ENCODE measurements at places on chromosomes 3 and 15.

- DNase-seq: no peak
Observed at GRCh38 chr3:40718209-40718608, 193.4 kb downstream of the ZNF621 start.

DNA sequence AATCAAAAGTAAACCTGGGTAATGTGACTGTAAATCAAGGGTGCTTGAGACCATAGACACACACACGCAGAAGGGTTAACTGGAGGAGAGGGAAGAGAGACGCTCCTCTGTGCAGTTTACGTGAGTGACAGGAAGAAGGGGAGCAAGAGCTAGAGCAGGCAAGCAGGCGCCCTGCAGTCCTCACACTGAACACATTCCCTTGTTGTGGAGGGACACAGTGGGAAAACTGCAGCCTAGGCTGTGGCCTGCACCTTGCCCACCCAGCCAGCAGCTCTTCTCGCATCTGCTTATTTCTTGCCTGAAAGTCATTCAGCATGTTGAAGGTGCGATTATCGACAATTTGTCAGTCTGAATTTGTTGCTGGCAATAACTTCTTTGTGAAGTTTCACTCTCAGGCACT is 24.2 kb downstream of the SOX2 start:
- DNase-seq: no peak

DNA sequence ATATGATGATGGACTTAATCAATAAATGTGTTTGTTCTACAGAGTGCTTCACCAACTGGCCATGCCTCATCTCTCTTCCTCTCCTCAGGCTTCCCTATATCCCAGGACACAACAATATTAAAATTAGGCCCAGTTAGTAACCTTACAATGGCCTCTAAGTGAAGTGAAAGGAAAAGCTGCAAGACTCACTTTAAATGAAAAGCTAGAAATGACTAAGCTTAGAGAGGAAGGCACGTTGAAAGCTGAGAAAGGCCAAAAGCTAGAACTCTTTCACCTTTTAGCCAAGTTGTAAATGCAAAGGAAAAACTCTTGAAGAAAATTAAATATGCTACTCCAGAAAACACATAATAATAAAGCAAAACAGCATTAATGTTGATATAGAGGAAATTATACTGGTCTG is 1010.3 kb downstream of the NAALADL2 start:
- no peak for DNase-seq

GRCh38 chr3:50604110-50604621 is 7.4 kb downstream of the CISH start:
- no peak for DNase-seq

GRCh38 chr3:83863380-83863779 is 1095.4 kb upstream of the CADM2 start:
- DNase-seq: no peak

DNA sequence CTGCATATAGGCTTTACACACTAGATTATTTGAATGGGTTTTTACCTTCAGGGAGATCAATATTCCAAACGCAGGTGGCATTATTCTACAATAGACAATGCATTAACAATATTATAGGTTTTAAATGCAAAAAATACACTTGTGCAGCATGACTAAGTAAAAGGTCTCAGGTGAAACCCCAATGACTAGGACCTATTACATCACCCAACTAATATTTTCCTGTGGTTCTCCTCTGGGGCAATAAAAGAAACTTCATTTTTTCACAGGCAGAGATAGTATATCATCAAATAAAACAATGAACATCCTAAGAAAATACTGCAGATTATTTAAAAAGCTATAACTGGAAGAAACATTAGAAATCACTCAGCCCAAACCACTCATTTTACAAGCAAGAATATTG is 375.3 kb downstream of the ROBO1 start:
- no peak for DNase-seq

DNA sequence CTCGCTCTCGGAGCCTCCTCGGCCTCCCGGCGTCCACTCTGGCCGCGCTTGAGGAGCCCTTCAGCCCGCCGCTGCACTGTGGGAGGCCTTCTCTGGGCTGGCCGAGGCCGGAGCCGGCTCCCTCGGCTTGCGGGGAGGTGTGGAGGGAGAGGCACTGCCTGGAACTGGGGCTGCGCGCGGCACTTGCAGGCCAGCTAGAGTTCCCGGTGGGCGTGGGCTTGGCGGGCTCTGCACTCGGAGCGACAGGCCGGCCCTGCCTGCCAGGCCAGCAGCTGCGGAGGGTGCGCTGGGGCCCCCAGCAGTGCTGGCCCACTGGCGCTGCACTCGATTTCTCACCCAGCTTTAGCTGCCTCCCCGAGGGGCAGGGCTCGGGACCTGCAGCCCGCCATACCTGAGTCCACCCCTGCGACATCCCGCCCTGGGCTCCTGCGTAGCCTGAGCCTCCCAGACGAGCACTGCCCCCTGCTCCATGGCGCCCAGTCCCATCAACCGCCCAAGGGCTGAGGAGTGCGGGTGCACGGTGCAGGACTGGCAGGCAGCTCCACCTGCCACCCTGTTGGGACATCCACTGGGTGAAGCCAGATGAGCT is 765.0 kb downstream of the IGSF11 start:
- DNase-seq: no peak

DNA sequence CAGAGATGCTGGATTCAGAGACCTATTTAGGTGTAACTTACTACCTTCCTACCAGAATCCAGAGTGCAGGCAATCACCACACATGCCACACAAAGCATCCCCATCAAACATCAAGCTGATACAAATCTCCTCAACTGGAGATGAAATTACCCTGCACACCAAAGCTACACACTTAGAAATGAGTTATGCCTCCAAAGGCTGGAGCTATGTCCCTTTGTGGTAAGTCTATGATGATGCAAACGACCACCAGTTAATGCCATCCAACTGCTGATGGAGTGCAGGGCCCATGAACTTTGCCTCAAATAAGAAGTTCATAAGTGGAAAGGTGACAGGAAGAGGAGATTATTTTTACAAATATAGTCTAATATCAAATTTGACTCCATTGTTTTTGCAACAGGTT is 38.1 kb downstream of the PDZRN3 start:
- DNase-seq: no peak

DNA sequence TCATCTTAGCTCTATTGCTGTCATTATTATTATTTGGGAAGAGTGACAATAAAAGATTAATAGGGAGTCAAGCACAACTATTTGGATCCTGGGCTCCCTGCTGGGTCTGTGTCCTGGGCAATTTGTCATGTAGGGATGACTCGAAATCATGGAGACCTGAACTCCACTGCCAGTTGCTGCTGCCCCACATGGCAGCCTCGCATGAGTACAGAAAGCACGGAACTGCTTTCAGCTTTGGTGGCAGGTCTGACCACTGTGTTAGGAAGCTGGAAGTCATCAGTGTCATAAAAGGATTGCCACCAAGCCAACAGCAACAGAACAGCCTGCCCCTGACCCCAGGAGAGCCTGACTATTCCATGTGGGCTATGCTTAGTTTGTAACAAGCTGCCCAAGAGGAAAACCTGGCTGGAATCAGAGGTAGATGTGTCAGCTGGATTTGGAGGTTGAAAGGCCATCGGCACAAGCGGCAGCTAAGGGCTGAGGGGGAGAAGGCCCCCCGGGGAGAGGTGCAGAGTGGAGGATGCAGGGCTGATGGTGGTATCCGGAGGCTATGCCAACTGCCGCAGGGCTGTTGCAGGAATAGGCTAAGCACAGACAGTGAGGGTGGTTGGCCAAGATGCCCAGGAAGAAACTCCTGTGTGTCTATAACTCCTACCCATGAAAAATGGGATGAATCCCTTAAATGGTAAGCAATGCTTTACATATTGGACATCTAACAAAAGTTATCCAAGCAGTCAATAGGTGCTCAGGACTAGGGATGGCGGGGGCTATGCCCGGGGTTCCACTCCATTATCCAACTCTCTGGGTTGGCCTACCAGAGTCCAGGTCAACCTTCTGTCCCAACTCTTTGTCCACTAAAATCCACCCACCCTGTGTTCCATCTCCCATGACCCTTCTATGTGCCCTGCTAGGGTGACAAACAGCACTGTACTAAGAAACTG is 291.6 kb downstream of the ADAMTS17 start:
- DNase-seq: no peak

DNA sequence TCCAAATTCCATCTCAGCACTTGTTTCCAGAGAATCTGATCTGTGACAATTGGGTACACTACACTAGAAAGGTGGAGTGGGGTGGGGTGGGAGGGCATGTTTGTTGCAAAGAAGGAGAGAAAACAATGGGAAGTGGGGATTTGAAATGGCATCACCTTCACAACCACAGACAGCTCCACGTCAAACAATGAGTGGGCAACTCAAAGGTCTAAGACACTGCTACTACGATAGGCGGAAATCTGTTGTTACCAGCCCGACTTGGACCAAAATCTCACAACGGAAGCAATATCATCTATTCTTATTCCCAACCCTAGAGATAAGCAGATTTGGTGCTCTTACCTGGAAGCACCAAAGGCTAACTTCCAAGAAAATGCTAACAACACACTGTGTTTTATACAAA is 3.3 kb downstream of the CYP19A1 start:
- no peak for DNase-seq

All from NCI-H510A (cell line).